A549 treated with AZD2906 at 1 μM for 4 hours (cell line): ENCODE measurements at places on chromosomes 1 and 21. TPM values are rescaled to one million over a fixed set of nuclear protein-coding genes. Genes with fewer than 3 reads are reported as not detected.

RCC2 gene
- 49.4 to 53.9 TPM (median 51.3 TPM) in 5 replicates for total RNA-seq

RPAP2 gene
- 7.4 to 10.0 TPM (median 9.4 TPM) in 5 replicates for total RNA-seq

GTF2B gene
- total RNA-seq = 23.5 to 31.1 TPM (median 23.9 TPM) in 5 replicates

ZNF683 gene
- not detected in 5 replicates for total RNA-seq

HORMAD1 gene
- total RNA-seq = 5.8 to 10.7 TPM (median 8.1 TPM) in 5 replicates

GUCA2A gene
- 0.13 TPM in 1 of 5 replicates, not detected in the others for total RNA-seq

SPATA45 gene
- not detected in 5 replicates for total RNA-seq

TCP10L gene
- 0.27 to 0.89 TPM (median 0.70 TPM) in 5 replicates for total RNA-seq

SPRR2G gene
- not detected in 5 replicates for total RNA-seq

TGFB2 gene
- total RNA-seq = 7.9 to 12.7 TPM (median 9.1 TPM) in 5 replicates

NGF gene
- total RNA-seq = 0.38 to 0.91 TPM (median 0.59 TPM) in 5 replicates

ELK4 gene
- 6.0 to 7.1 TPM (median 6.7 TPM) in 5 replicates for total RNA-seq

IPO13 gene
- total RNA-seq = 11.9 to 16.5 TPM (median 14.9 TPM) in 5 replicates

STXBP3 gene
- total RNA-seq = 16.2 to 28.0 TPM (median 18.1 TPM) in 5 replicates

SUSD4 gene
- total RNA-seq = 0.40 to 1.1 TPM (median 0.62 TPM) in 5 replicates

MPZ gene
- total RNA-seq = 0.12 to 0.36 TPM (median 0.24 TPM) in 5 replicates

IGSF9 gene
- 0.12 to 0.22 TPM (median 0.15 TPM) in 5 replicates for total RNA-seq

SPAG17 gene
- total RNA-seq = not detected in 5 replicates

GSTM3 gene
- total RNA-seq = 22.7 to 32.0 TPM (median 24.0 TPM) in 5 replicates

AGBL4 gene
- total RNA-seq = not detected in 5 replicates

HPCAL4 gene
- 0.21 to 0.27 TPM (median 0.23 TPM) in 5 replicates for total RNA-seq

LCE2B gene
- total RNA-seq = not detected in 5 replicates

ATP1A4 gene
- 0.07 TPM in 1 of 5 replicates, not detected in the others for total RNA-seq

CHAF1B gene
- 11.1 to 12.8 TPM (median 11.3 TPM) in 5 replicates for total RNA-seq

UBXN10 gene
- total RNA-seq = 0.01 TPM in 1 of 5 replicates, not detected in the others

CHRM3 gene
- total RNA-seq = 0.01 to 0.09 TPM (median 0.03 TPM) in 5 replicates

POLR3GL gene
- total RNA-seq = 11.0 to 12.0 TPM (median 11.4 TPM) in 5 replicates

FCRL4 gene
- total RNA-seq = not detected in 5 replicates

C8B gene
- not detected in 5 replicates for total RNA-seq

FMO5 gene
- total RNA-seq = 0.59 to 1.1 TPM (median 0.61 TPM) in 5 replicates

NFYC gene
- 35.8 to 37.7 TPM (median 36.6 TPM) in 5 replicates for total RNA-seq

ADAMTS5 gene
- total RNA-seq = not detected in 5 replicates

VWA1 gene
- total RNA-seq = 3.7 to 15.9 TPM (median 14.0 TPM) in 5 replicates

KLHDC7A gene
- total RNA-seq = 1.2 to 2.0 TPM (median 1.3 TPM) in 5 replicates

BARHL2 gene
- total RNA-seq = not detected in 5 replicates

CCDC185 gene
- total RNA-seq = 0.03 to 0.05 TPM (median 0.03 TPM) in 3 of 5 replicates, not detected in the others

RAD54L gene
- 9.5 to 11.5 TPM (median 11.1 TPM) in 5 replicates for total RNA-seq

C1orf53 gene
- total RNA-seq = 4.5 to 8.5 TPM (median 6.8 TPM) in 5 replicates

STIL gene
- 8.6 to 10.2 TPM (median 9.3 TPM) in 5 replicates for total RNA-seq

PTCH2 gene
- total RNA-seq = 0.11 to 0.30 TPM (median 0.23 TPM) in 5 replicates

ADORA1 gene
- total RNA-seq = 0.51 to 0.61 TPM (median 0.56 TPM) in 5 replicates

RAP1GAP gene
- 8.3 to 10.5 TPM (median 9.7 TPM) in 5 replicates for total RNA-seq

OR2AK2 gene
- total RNA-seq = not detected in 5 replicates

CDK11A gene
- total RNA-seq = 18.3 to 23.7 TPM (median 21.3 TPM) in 5 replicates

LRRC71 gene
- total RNA-seq = 0.06 to 0.19 TPM (median 0.15 TPM) in 5 replicates

PCAT6 gene
- 2.6 to 4.4 TPM (median 3.5 TPM) in 5 replicates for total RNA-seq

RYR2 gene
- total RNA-seq = 0.01 to 0.07 TPM (median 0.03 TPM) in 5 replicates
